ENCODE measurements at places on chromosomes 2 and 18.

DNA sequence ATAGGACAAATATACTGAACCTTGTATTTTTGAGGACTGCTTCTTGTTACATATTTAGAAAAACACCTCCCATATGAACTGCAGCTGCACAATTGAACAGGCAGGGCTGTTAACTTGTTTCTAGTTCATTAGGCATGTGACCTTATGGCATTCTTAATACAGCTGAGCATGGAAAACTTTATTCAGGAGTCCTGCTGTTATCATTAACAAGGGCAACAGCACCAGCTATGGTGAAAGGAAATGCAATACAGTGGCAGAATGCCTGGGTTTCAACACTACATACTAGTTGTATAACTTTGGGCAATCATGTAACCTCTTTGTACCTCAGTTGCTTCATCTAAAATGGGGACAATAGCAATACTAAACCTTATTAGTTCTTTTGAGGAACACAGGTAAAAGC, 71.8 kb downstream of the GDF7 start:
- no peak for DNase-seq

GRCh38 chr2:229931241-229931640, 8.9 kb downstream of the FBXO36 start:
- DNase-seq, result no peak

DNA sequence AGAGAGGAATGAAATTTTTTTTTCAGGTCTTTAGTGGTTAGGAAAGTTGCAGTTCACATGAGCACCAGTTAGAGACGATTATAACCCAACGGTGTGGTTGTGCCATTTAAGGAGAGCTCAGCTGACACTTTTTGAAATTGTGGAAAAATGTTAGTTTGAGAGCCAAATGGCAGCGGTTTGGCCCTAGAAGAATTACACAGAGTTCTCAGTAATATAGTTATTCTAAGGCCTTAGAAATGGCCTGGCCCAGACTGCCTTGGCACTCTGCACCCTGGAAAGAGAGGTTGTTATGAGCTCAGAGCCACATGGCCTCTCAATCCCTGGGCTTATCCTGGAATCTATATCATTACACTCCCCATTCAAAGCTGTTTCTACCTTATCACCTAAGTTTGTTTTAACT, 117.4 kb downstream of the RHBDD1 start:
- no peak for DNase-seq

DNA sequence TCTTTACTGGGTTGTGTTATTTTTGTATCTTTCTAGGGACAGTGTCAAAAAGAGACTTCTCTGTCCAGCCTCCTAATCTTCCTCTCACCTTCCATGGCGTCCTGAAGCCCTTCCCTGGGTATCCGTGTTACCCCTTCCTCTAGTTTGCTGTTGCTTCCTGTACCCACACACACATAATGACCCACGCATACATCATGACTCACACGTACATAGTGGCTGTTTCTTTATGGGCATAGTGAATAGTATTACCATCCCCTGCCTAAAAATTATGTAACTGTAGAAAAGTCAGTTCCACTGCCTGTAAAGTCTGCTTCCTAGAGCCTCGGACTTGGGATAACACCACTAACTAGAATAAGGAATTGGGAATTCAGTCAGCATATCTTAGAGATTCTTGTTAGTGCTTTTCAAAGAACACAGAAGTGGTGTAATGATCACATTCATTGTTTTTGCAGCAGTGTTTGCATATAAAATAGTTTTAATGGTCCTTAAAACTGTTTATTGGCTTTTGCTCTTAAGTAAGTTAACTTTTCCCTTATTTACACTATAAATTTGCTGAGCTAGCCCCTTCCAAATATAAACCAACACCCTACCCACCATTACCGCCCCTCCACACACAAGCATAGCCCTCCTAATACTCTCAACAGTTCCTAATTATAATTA, 308.4 kb upstream of the RAB12 start:
- DNase-seq, result no peak

DNA sequence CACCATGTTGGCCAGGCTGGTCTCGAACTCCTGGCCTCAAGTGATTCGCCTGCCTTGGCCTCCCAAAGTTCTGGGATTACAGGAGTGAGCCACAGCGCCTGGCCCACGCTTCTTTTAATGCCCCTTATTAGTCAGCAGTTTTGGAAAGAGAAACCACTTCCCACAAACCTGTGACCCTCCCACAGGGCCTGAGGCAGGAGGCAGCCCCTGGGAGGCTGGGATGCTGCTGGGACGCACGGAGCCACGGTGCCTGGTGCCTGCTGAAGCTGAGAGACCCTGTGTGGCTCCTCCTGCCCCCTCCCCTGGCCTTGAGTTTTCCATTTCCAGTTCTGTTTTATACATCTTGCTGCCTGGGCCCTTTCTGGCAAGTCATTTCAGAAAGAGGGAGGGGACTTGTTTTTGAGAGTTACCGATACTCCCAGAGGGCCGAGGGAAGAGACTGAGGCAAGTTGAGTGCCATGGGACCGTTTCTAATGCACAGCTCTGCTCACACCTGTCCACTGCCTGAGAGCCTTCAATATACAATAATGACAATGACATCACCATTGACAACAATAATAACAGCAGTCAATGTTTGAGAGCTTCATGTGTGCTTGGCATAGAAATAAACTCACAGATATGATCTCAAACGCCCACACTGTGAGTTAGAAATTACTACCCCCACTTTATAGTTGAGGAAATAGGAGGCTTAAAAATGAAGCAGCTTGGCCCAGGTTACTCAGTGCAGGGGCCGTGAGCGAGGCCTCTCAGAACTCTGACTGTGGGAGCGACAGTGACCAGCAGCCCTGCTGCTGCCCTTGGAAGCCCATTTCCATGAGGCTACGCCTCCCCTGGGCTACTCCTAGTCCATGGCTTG, 78.1 kb upstream of the YWHAQ start:
- no peak for DNase-seq

GRCh38 chr2:18662689-18663088, 73.3 kb upstream of the NT5C1B start:
- DNase-seq, result no peak

GRCh38 chr2:173086518-173087213, 11.0 kb downstream of the MAP3K20 start:
- no peak for DNase-seq

- DNase-seq, result peak; percentile 20
Measured at GRCh38 chr2:174846941-174847938, 83.0 kb upstream of the CHRNA1 start.

GRCh38 chr2:9269295-9269694, 62.7 kb downstream of the ASAP2 start:
- DNase-seq, result no peak

DNA sequence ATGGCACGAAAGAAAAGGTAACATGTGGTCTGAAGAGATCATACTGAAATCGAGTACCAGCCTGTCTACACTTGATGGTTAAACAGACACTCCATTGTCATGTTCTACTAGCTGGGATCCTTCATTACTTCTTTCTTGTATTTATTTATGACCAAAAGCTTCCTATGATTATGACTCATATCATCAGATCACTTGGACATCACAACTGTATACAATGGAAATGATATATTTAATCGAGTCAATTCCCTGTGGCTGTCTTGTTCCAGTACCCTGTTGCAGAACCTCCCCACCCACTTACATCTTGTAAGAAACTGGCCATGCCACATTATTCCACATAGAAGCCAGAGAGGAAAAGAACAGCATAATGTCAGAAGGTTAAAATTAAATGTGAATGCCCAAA, 358.9 kb downstream of the ZEB2 start:
- DNase-seq, result no peak

DNA sequence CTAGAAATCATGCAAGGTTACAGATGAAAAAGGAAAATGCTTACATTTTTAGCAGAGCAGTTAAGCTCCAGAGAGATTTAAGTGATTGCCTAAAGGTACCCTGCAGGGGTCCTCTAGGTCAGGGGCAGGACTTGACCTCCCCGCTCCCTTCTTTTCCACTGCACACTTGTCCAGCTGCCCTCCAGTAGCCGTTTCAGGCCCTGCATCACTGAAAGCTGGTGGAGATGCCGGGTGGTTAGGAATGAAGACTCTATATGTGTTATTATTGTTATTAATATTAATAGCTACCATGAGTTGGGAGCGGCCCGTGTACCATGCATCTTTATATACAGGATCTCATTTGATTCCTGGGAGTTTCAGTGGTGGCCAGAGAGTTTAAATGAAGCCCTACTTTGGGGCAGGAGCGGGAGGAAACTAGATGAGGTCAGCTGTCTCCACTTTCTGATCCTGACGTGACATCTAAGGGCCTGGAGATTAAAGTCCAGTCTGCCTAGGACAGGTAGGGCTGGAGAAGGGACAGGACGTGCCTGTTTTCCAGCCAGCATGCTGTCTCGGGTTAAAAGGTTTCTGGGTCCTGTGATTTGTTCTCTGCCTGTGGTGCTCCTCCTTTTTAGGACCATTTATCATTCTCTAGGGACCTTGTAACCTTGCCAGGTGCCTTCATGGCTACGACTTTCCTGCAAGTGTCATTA, 2.1 kb downstream of the TMEM37 start:
- no peak for DNase-seq

DNA sequence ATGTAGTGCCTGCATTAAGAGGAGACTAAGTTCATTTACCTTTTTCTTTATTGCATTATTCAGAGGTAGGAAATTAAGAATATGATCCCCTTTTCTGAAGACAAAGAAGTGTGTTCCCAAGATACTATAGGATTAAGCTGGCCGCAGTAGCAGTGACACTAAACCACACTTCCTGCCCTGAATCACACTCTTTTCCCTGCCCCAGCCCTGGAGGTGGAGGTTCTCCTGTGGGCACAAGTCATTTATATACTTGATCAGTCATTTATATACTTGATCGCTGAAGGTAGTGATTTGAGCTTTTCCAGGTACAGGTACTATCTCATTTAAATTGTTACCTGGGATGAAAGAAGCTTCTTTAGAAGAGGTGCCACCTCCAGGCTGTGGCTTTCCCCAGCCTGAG, 78.6 kb downstream of the ARMC9 start:
- DNase-seq, result no peak

- DNase-seq, result no peak
Measured at GRCh38 chr2:65495251-65495877, 63.0 kb upstream of the SPRED2 start.

- no peak for DNase-seq
Measured at GRCh38 chr2:239167011-239167673, 233.7 kb downstream of the HDAC4 start.

DNA sequence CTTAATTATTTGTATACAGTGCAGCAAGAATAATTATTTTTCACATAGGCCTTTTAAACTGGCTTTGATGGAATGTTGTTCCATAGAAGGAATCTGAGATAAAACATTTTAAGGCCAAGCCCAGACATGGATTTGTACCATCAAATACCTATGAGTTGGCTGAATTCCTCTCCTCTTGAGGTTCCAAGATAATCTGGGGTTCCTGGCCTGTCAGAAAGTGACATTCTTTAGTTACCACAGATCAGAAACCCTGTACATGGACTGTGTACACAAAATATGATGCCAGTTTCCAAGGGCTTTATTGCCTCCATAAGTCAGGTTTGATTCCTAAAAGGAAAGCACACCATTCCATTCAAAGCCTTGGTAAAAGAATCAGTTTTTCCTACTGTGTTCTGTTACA, 1256.7 kb upstream of the NRXN1 start:
- DNase-seq, result no peak

DNA sequence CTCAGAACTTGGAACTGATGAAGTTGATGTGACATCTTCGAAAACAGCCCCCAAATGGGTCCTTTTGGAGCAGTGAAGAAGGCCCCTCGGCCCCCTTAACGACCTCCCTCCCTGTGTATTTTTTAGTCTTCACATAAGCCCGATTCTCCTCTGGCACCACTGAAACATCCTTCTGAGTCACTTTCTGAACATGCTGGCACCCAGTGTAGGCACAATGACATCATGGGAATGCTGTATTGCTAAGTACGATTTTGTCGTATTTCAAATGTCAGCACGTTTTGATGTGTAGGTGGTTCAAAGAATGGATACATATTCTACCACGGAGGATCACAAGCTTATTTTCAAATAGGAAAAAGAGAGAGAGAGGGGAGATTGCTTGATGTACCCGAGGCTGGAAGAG, 111.7 kb upstream of the RIOK3 start:
- DNase-seq, result no peak

- no peak for DNase-seq
Measured at GRCh38 chr2:67054728-67055127, 342.4 kb upstream of the ETAA1 start.

DNA sequence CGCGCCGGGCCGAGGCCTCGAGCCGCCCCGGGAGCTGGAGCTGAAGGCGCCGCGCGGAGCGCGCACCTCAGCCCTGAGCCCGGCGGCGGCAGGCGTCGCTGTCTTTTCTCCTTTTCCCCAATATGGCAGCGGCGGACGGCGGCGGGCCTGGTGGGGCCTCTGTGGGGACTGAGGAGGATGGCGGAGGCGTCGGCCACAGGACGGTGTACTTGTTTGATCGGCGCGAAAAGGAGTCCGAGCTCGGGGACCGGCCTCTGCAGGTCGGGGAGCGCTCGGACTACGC, 369 bp downstream of the SMCHD1 start:
- DNase-seq, result no peak

GRCh38 chr2:42961385-42961811, 169.0 kb upstream of the HAAO start:
- DNase-seq, result no peak

- no peak for DNase-seq
Measured at GRCh38 chr2:69525261-69525660, 88.0 kb upstream of the NFU1 start.

- no peak for DNase-seq
Measured at GRCh38 chr2:860259-860855, 90.3 kb upstream of the SNTG2 start.

DNA sequence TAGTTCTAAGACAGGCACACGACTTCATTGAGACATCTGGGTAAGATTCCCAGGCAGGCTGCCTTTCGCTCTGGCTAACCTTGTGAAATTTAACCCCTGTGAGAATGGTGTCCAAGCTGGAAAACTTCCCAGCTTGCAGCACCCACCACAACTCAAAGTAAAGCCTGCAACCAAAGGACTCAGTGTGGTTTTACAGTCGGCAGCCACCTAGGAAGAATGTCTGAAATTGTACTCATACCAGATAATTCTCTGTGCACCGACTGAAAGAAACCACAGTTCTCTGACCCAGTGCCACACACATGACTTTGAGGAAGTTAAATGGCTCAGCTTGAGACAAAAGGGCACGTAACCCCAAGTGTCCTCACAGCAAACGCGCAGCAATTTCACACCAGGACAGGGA, 125.7 kb downstream of the RBMS1 start:
- DNase-seq, result no peak

DNA sequence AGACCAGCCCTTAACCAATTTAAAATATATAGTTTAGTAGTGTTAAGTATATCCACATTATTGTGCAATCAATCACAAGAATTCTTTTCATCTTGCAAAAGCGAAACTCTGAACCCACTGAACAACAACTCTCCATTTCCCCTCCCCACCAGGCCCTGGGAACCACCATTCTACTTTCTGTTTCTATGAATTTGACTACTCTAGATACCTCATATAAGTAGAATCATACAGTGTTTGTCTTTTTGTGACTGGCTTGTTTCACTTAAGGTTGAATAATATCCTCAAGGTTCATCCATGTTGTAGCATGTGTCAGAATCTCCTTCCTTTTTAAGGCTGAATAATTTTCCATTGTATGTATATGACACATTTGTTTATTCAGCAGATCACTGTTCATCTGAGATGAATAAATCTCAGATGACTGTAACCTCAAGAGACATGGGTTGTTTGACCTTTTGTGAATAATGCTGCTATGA, 8.1 kb upstream of the SOS1 start:
- peak; percentile 73 for DNase-seq

All from epithelial cell of prostate (primary cell).